ENCODE measurements at places on chromosomes 1 and 21.

- DNase-seq: no peak
Observed at GRCh38 chr1:183633676-183634343, 1.8 kb downstream of the ARPC5 start.

GRCh38 chr21:24179110-24179509 is 1428.2 kb downstream of the MRPL39 start:
- no peak for DNase-seq

DNA sequence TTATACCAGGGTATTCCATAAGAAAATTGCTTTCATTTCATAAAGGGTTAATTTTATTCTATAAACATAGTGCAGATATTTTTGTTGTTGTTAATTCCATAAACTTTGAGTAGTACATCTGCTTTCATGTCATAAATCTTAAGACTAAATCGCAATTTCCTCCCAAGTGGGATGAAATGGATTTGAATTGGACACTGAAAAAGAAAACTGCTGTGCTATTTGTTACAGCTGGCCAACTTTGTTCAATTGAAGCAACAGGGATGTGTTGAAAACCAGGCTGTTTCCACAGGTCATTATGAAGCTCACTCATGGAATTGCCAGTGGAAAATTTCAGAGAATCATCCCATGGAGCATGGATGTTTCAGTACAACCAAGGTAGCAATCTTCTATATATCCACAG is 252.5 kb upstream of the RGS18 start:
- DNase-seq: no peak

GRCh38 chr1:159917533-159918351 is 7.6 kb downstream of the TAGLN2 start:
- DNase-seq: no peak

- DNase-seq: no peak
Observed at GRCh38 chr1:14786109-14786675, 187.7 kb downstream of the KAZN start.

- no peak for DNase-seq
Observed at GRCh38 chr21:41953249-41953830, 478 bp downstream of the C2CD2 start.

GRCh38 chr1:162321809-162322422 is 54.7 kb downstream of the SPATA46 start:
- DNase-seq: no peak

GRCh38 chr1:93758842-93759515 is 77.3 kb upstream of the BCAR3 start:
- no peak for DNase-seq

DNA sequence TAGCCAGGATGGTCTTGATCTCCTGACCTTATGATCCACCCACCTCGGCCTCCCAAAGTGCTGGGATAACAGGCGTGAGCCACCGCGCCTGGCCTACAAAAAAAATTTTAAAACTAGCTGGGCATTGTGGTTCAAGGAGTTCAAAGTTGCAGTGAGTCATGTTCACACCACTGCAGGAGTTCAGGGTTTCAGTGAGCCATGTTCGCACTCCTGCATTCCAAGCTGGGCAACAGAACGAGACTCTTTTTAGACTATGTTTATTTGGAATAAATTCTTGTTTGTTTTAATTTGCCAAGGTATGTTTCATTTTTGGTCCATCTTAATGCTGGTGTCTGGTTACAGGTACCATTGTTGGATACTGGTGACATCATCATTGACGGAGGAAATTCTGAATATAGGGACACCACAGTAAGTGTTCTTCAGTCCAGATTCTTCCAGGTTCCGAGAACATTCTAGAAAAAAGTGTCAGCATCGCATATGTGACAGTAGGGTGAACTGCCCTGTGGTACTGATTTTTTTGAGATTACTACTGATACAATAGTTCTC is 3.9 kb downstream of the PGD start:
- no peak for DNase-seq

DNA sequence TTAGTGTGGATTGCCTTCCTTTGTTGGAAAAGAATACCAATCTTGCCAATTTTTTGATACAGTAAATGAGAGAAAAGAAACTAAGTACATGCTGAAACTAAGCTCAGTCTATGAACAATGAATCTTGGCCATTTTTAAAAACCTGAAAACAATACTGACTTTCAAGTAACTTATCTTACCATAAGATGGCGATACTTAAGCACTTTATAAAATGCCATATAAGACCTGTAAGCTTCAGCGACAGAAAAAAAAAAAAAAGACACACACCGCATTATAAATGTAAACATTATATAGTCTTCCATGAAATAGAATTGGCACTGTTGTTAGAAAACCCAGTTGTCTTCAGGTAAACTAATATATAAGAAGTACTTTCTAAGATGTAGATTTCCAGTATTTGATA is 3.0 kb downstream of the OLFM3 start:
- DNase-seq: no peak

DNA sequence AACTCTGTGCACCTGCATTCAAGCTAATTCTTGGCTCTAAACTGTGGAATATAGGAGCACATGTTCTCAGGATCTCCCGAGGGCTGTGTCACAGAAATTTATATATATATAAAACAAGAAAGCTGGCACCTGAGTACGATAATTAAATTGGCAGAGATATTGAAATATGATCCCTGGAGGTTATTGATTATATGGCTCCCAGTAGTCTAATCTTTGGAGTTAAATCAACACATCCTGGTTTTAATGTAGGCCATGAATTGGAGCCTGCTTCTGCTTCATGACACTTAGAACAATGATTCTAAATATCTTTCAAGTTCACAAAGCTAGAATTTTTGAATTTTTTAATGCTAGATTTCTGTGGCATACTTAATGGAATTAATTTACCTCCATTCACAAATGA is 84.3 kb downstream of the CTH start:
- DNase-seq: no peak

DNA sequence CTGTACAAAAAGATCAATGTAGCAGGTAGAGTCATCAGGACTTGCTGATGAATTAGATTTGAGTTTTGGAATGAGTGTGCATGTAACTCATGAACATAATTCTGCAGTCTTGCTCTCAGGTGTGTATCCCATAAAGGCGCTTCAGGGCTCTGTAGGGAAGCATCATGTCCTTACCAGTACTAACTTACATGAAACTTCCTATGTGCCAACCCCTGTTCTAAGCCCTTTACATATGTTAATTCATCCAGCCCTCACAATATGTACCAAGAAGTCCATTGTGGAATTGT is 2.1 kb upstream of the FCRLB start:
- no peak for DNase-seq

GRCh38 chr1:224526771-224527170 is 89.3 kb upstream of the CNIH3 start:
- DNase-seq: no peak

- DNase-seq: no peak
Observed at GRCh38 chr1:29409616-29410015, 173.3 kb downstream of the PTPRU start.

DNA sequence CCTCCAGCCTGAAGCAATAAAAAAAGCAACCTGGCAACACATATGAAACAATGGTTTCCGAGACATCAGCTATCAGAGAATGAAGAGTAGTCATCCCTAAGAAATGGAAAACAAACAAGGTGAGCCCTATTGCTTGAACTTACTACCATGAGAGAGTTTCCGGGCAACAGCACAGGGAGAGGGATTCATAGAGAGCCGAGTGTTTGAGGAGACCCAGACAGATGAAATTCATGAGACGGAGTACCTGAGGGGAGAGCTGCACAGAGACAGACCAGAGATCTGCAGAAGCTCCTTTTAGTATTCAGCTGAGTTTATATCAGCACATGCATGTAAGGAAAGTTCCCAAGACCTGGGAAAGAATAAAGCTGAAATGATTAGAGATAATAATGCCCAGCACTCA is 19.8 kb downstream of the CRB1 start:
- no peak for DNase-seq

DNA sequence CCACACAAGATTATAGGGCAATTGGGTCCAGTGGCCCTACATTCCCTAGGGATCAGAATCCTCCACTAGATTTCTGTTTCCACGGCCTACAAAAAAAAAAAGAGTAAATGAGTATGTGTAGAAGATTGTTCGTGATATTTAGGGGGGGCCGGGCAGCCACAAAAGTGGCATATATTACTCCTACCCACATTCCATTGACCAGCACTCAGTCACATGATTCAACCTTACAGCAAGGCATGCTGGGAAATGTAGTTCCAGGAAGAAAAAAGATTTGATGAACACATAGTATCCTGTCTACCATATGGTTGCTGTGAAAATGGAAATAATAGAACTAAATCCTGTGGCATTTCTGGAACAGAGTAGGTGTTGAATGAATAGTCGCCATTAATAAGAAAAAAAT is 43.4 kb upstream of the GJB5 start:
- DNase-seq: no peak

DNA sequence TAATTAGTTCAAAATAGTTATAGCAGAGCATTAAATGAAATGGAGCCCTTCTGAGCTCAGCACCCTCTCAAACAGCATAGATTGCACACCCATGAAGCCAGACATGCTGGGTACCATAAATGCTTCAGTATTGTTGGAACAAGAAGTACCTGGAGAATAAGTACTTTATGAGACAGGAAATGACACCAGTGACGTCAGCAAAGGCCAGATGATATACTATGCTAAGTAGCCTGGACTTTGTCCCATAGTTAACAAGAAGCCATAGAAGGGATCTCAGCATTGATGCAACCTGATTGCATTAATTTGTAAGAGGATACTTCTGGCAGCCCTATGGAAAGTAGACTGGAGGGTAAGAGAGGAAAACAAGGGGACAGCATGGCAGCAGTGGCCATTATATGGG is 16.3 kb upstream of the GADD45A start:
- no peak for DNase-seq

DNA sequence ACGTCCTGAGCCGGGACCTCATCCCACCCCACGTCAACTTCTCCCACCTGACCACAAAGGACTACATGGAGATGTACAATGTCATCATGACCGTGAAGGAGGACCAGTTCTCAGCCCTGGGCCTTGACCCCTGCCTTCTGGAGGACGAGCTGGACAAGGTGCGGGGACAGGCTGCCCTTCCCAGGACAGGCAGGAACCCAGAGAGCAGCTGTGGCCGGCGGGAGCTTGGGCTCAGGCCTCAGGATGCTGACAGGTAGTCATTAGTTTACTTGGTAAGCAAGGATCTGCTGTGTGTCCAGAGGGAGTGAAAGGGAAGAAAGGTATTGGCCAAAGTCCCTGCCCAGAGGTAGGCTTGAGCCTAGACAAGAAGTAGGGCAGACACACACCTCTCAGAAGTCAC is 17.6 kb upstream of the KCNC4 start:
- no peak for DNase-seq

- DNase-seq: no peak
Observed at GRCh38 chr1:85320371-85321131, 44.1 kb upstream of the BCL10 start.

DNA sequence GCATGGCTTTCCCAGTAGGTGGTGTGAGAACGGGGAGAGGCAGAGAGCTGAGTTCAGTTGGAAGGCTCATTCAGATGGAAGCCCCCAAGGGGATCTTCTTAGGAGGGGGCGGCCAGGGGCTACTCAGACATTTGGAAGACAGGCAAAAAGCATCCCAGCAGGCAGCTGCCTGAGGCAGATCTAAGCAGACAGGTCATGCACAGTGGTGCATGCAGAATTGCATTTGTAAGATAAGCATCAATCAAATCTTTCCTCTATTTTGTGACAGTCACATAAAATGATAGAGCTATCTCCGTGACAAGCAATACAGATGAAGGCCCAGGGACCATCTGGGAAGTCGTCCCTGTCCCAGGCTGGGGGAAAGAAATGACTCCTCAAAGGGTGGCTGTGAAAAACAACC is 3.8 kb downstream of the RAB3B start:
- no peak for DNase-seq

GRCh38 chr1:33299461-33300155 is 21.3 kb downstream of the A3GALT2 start:
- no peak for DNase-seq

DNA sequence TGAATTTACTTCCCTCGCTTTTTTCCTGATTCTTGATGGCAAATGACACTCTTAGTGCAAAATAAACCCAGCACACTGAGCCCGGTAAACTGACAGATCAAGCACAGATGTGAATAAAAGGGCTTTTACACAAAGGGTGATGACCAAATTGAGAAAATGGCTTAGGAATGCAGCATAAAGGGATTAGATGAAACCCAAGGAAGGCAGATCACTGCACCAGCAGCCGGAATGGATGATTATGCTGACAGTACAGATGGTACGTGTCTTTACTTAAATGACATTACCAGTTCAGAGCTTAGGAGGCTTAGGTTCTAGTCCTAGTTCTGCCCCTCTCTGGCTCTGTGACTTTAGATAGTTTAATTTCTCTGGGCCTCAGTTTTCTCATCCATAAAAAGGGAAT is 12.0 kb downstream of the PKP1 start:
- no peak for DNase-seq

GRCh38 chr1:239558559-239558958 is 172.2 kb downstream of the CHRM3 start:
- DNase-seq: no peak

- DNase-seq: no peak
Observed at GRCh38 chr1:222204475-222204874, 343.4 kb downstream of the HHIPL2 start.

DNA sequence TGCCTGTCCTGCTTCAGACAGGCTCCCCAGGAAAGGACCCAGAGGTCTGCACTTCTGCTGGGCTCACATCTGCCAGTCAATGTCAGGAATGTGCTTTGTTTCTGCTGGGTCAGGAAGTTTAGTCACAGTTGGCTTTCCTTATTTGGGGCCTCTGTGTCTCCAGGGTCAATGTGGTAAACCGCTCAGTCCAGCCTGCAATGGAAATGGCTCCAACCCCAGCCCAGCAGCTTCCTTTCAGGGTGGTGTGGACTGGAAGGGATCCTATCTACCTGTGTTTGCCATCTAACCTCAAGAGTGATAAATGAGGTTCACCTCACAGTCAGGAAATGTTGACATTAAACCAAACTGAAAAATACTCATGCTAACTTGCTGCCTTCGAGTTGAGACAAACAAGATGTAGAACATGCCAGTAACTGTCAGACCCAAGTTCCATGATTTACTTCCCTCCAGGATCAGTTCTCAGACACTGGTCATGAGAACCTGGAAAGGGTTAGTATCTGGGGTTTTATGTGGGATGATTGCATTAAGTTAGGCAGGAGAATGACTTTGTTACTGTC is 20.3 kb downstream of the ENO1 start:
- no peak for DNase-seq

DNA sequence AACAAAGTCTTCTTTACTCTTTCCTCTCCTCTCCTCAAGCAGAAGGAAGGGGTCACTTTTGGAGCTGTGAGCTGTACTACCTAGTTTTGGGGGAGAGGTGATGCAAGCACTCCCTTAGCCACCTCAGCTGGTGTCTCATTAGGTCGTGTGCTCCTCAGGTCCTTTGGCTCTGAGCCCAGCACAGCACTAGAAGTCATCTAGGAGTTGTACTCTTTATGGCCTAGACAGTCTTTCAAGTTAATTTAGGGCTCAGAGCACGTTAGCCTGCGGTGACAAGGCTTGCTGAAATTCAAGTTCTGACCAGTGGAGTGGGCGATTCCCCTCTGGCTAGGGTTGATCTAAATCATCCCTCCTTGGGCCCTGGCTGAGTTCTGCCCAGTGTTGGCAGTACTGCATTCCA is 48.0 kb upstream of the WDR26 start:
- DNase-seq: no peak

GRCh38 chr1:55275151-55275748 is 60.1 kb upstream of the USP24 start:
- no peak for DNase-seq

Measured in activated naive CD4-positive, alpha-beta T cell treated with anti-CD3 and anti-CD28 coated beads, Interleukin-2, amount 50 U/mL, for 16 hours (primary cell).